ENCODE measurements at places on chromosomes 3 and 15.

DNA sequence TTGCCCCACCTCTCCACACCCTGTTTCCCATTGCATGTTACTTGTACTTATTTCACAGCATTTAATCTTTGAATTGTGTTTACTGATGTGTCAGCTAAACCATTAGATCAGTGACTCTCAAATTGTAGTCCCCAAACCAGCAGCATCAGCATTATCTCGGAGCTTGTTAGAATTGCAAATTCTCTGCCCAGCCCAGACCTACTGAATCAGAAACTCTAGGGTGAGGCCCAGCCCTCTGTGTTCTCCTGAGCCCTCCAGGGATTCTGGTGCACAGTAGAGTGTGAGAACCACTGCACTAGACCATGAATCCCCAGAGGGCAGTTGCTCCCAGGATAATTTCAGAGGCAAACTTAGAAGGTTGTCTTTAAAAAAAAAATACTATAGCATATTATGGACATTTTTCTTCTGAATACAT, 13.0 kb downstream of the PLD1 start:
- DNase-seq: no peak

DNA sequence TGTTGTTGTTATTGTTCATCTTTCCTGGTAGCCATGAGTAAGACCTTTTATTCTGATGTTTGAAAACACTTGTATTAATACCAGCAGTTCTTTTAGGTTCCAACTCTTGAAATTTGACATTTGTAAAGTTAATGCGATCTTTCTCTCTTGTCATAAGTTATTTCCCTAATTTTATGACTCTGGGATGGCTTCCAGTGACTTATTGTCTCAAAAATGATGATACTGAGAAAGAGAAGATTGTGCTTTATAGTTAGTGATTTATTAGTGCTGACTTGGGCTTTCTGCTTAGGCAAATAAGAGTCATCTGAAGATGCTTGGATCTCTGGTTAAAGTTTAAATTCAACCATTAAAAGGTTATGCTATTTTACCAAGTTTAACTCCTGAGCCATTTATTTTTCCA, 715.2 kb downstream of the GRM7 start:
- no peak for DNase-seq

DNA sequence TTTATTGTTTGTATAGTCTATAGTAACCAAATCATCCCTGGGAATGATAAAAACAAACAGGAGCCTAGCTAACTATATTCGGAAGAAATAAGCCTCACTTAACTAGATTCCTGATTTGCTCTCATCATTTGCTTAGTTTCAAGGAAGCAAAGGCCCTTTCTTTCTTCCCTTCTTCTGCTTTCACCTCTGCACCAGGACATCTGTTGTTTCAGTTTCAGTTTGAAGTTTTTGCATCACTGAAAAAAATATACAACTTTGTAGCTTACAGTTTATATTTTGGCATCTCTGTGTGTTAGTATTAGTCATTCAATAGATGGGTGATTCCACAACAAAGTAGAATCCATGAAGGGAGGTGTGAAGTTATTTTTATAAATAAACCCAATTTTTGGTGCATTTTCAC, 113.6 kb upstream of the SNTN start:
- DNase-seq: no peak

DNA sequence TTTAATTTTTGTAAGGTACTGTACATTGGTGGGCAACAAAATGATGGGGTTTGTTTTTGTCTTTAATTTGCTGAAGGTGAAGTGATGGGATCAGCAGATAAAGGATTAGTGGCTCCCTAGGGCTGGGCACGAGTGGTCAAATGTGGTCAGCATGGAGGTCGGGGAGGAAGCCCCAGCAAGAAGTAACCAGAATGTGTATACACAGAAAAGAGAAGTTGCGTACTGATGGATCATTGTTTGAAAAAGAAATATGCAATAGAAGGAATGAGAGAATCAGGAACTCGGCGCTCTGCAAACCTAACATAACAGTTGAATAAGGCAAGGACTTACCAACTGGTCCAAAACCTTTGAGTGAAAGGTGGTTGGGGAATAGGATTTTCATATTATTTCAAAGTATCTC, 1.5 kb downstream of the TMOD2 start:
- DNase-seq: no peak

Data from hematopoietic multipotent progenitor cell (in vitro differentiated cells).